CD4-positive, alpha-beta T cell treated with Interleukin-17A for 4 hours (primary cell): ENCODE measurements at places on chromosomes 16 and 17.

DNA sequence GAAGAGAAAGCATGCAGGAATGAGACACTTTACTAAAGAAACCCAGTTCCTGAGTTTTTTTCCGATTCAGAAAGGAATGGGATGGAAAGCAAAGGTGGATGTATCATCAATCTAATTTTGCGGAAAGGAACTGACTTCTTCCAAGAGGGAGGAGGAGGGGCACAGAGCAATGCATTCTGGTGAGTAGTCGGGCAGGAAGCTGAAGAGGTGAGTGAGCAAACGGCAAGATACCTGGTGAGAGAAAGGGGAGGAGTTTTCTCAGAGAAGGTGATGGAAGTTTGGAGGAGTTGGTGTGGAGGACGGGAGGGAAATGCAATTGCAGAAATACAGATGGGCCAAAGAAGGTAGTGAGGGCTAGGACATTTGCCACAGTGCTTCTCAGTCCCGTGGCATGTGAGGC lies 713.2 kb downstream of the KCNJ2 start:
- DNase-seq, result no peak

DNA sequence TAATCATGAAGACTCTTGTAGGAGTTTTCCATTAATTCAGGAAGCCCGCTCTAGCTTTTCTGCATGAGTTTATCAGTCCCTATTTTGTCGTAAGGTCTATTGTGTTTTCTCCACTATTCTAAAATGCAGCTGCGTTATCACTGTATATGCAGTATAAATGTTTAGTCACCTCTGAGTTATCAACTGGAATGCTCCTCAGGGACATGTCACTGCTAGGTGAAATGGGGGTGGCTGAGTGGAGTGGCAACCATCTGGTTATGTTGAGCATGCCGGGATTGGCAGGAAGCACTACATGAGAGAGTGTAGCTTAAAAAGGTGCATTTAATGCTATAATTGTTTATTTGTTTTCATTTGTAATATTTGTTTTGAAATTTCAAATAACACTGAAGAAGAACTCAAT lies 285.2 kb upstream of the ELAC2 start:
- no peak for DNase-seq

DNA sequence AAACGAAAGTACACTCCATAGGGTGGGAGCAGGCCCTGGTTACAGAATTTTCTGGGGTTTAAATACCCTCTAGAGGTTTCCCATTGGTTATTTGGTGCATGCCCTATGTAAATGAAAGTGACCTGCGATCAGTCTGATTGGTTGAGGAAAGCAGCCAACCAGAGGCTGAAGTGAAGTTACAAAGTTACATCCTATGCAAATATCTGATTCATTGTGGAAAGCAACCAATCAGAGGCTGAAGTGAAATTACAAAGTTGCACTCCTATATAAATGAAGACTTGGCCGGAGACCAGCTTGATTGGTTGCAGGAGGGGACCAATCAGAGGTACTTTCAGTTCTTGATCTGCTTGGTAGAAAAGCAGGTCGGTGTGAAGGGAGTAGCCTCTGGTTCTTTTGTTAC lies 24.4 kb downstream of the NAA60 start:
- DNase-seq, result no peak

- no peak for DNase-seq
Measured at GRCh38 chr16:21244518-21245215, 11.2 kb downstream of the ANKS4B start.
